ENCODE measurements at places on chromosomes 16 and 17.

- no peak for DNase-seq
These were observed 8.8 kb downstream of the MSLN start for GRCh38 chr16:769184-769784.

- DNase-seq = no peak
These were observed 24.0 kb downstream of the PRKCB start for GRCh38 chr16:23859713-23860269.

- no peak for DNase-seq
These were observed 4.2 kb downstream of the MNT start for GRCh38 chr17:2396568-2397246.

DNA sequence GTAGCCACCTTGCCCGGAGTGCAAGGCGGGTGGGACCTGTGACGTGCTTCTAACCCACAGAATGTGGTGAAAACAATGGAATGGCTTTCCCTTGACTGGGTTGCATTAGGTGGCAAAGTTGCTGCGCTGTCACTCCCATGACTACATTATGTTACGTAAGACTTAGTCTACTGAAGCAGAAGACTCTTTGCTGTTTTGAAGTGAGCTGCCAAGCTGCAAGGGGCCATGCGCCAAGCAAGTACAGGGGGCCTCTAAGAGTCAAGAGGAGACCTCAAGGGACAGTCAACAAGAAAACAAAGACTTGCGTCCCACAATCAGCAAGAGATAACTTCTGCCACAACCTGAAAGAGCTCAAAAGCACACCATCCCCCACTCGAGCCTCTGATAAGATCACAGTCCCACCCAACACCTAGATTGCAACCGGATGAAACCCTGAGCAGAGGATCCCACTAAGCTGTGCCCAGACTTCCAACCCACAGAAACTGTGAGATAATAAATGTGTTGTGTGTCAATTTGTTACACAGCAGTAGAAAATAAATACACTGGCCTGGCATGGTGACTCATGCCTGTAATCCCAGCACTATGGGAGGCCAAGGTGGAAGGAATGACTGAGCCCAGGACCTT is 16.5 kb downstream of the ANKRD11 start:
- DNase-seq = no peak

DNA sequence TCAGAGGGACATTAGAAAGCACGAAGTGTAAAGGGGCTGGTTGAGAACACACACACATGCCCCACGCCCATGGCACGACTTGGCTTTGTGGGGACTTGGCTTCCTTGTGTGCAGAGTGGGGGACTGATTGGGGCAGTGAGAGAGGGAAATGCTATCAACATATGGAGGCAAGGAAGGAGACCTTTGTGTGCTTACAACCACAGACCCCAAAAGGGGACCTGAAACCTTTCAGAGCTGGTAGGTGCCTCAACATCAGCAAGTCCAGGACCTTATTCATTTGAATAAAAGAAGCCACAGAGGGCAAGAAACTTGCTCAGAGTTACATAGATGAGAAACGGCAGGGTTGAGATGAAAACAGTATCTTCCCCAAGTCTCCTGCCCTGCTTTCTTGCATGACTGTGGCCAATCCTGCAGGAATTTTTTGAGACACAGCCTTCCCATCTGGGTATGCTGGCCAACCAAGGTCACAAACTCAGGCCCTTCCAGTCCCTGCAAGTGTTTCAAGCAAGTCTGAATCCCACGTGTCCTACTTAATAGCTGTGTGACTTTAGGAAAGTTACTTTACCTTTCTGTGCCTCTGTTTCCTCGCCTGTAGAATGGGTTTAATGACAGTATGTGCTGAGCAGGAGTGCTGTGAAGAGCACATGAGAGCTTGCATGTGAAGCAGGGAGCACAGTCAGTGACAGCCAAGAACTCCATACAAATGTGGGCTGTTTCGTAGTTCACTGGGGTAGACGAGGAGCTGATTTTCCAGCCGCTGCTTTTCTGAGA is 26.2 kb downstream of the C16orf78 start:
- DNase-seq = no peak

DNA sequence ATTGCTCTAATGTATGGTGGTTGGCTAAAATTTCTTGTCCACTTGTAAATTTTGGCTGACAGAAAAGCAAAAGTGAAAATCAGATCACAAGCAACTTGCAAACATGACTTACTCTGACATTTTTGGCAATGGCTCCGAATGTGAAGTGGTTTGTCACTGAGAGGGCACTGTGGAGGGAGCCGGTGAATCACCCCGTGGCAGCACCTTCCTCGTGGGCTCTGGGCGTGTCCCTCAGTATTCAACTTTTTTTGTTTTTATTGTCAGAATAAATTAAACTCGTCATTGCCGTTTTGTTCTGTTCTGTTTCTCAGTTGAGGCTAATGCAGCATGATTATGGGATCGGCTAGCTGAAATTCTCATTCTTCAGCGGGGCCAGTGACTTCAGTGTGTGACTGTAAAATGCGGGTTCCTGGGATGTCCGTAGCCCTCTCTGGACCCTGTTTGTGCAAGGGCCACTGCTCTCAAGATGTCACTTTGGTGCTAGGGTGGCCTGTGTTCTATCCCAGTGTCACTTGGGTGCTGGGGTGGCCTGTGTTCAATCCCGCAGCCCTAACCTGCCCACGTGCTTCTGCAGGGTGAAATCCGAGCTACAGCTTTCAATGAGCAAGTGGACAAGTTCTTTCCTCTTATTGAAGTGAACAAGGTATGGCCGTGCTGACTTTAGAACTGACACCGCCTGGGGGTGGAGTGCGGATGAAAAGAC is 48.8 kb downstream of the RPA1 start:
- no peak for DNase-seq

DNA sequence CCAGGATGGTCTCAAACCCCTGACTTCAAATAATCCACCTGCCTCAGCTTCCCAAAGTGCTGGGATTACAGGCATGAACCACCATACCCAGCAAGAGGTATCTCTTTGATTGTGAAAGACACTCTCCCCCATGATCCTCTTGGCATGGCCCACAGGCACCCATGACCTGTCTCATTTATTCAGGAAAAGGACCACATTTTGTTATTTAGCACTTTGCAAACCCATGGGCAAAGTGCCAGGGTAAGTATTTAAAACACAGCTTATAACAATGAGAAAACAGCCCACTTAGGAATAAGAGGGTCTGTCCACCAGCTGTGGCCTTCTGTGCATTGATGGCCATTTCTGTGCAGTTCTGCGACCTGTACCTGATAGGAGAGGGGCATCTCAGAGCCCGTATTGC is 12.8 kb upstream of the AKTIP start:
- DNase-seq = no peak

DNA sequence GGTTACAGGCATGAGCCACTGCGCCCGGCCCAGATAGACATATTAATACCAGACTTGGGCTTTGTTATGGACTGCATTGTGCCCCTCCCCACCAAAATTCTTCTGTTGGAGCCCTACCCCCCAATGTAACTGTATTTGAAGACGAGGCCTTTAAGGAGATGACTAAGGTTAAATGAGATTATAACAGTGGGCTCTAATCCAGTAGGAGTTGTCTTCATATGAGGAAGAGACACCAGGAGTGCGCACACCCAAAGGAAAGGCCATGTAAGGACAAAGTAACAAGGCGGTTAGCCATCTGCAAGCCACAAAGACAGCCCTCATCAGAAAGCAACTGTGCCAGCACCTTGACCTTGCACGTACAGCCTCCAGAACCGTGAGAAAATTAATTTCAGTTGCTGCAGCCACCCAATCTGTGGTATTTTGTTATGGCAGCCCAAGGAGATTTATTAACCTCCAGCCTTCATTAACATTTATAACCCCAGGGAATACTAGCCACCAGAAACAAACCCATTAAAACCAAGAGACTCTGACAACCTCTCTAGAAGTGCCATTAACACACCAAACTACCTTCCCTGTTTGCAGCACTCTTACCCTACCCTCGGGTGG is 107.6 kb downstream of the TTC19 start:
- DNase-seq = no peak

GRCh38 chr16:86740906-86741799 is 162.8 kb downstream of the FOXL1 start:
- no peak for DNase-seq

GRCh38 chr16:497258-497657 is 30.3 kb upstream of the CAPN15 start:
- no peak for DNase-seq

- no peak for DNase-seq
These were observed 5.0 kb downstream of the SCARF1 start for GRCh38 chr17:1640329-1641064.

- no peak for DNase-seq
These were observed 41.9 kb upstream of the ATP2A3 start for GRCh38 chr17:4006165-4006589.

- no peak for DNase-seq
These were observed 9.7 kb upstream of the NOG start for GRCh38 chr17:56583772-56584171.

DNA sequence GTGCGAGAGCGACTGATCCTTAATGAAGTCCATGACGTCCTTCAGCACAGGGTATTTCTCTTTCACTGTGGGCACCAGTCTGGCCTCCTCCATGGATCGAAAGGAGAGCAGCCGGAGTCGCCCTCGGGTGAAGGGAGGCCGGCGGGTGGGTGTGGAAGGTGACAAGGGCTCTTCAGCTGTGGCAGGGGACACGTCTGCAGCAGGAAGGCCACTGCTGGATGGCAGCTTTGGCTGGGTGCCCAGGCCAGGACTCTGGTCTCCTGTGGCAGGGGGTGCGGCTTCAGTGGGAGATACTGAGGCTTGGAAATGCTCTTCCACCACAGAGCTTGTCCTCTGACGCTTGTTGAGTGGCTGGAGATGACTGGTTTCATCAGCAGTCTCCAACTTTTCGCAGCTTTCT is 78.5 kb downstream of the ZZEF1 start:
- no peak for DNase-seq

DNA sequence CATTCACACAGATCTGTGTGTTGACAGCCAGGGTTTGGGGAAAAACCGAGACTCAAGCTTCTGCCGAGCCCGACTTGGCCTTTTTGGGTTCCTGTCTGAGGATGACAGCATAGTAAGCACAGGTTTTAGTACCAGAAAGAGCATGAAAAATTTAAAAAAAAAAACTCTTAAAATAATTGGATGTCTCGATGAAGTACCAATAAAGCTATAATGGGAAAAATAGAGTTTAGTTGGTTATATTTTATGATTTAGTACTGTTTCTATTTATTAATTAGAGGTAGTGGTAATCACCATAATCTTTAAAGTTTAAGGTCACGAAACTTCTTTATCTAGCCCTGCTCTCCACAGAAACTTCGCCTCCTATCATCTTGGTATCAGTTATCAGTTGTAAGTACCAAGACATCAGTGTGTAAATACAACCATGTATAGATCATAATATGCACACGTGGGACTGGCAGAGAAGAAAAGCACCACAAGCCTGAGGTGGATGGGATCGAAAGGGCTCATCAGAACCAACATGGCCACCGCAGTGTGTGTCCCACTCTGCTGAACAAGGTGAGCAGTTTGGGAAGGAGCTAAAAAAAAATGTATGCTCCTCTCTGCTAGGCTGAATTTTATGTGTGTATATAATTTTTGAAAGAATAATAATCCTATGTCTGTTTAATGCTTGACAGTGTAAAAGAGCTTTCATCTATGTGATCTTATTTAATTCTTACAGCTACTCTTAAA is 14.4 kb upstream of the EEF2K start:
- no peak for DNase-seq

DNA sequence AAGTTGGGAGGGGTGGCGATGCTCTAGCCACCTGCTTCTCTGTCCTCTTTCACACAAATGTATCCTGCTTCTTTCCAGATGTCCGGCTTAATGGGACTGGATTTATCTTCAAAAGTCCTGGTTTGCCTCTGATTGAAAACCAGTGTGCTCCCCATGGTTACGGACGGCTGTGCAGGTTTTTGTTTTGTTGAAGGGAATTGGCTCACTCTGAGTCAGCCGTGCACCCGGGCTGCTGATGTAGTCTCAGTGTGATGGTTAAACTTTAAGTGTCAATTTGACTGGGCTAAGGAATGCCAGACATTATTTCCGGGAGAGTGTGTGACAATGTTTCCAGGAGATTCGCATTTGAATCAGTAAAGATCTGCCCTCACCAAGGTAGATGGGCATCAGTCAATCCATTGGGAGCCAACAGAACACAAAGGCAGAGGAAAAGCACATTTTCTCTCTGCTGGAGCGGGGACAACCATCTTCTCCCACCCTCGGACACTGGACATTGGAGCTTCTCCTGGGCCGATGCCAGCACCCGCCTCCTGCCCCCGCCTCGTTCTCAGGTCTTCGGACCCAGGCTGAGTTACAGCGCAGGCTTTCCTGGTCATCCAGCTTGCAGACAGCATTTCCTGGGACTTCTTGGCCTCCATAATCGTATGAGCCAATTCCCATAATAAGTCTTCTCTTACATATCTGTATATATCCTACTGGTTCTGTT is 126.9 kb upstream of the TNRC6C start:
- DNase-seq = no peak

DNA sequence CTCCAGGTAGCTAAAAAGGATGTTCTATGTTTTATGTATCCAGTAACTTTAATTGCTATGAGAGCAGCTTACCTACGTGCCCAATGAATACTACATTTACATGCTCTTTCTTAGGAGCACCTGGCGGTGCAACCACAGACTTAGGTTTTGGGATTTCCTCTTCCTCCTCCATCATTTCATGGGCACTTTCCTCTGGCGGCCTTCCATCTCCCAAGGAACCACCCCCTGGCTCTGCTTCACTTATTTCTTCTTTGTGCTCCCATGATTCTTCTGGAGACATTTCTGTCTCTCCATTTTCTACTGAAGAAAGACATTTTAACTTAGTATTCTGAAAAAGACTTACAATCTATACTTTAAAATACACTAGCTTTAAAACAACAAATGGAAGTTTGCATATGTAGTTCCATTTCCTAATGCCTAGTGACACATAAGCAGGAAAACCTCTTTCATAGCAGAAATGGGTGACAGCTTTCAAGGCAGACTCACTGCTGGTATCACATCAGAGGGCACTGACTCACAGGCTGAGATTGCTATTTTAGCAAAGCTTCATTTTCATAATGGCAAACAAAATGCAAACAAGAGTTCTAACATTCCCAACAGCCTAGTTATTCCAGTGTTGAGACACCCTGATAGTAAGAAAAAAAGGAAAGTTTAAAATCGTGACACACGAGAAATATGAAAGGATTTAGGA is 19.1 kb downstream of the GSPT1 start:
- DNase-seq = no peak

GRCh38 chr17:59600169-59600568 is 19.5 kb upstream of the CLTC start:
- DNase-seq = no peak

GRCh38 chr16:68416057-68417046 is 32.0 kb downstream of the SMPD3 start:
- no peak for DNase-seq

- no peak for DNase-seq
These were observed 1.2 kb downstream of the SPDYE4 start for GRCh38 chr17:8757189-8757588.

All from NCI-H187 (cell line).